Brain microvascular endothelial cell (primary cell): ENCODE measurements at places on chromosomes 7 and 10.

DNA sequence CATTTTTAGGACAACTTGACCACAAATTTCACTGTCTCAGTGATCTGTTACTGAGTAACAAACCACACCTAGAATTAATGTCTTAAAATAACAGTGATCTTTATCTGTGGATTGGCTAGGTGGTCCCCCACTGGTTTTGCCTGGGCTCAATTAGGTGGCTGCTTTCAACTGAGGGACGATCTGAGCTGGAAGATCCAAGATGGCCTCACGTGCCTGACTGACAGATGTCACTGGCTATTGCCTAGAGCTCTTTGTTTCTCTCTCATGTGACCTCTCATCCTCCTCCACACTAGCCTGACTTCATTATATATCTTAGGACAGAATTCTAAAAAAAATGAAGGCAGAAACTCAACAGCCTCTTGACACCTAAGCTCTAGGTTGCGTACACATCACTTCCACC, 59.7 kb downstream of the HACD1 start:
- DNase-seq: no peak

- DNase-seq: peak; percentile 11
Measured at GRCh38 chr10:62638062-62638477, 166.4 kb upstream of the ADO start.

- DNase-seq: no peak
Measured at GRCh38 chr10:117675514-117676055, 133.0 kb downstream of the EMX2 start.

DNA sequence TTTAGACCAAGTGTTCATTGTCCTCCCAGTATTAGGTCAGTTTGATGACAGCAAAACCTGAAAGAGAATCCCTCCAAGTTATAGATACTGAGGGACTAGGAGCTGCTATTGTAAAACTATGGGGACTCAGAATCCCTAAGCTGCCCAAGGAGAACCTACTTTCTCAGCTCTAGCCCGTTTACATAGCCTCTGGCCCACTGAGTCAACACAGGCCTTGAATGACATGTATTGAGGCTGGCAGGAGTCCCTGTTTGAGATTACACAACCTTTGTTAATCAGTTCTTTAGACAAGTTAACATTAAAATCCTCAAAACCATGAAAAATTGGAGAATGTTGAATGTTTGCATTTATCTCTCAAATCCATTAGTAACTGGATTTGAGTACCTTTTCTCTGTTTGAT, 1079.0 kb downstream of the KCNMA1 start:
- peak; percentile 52 for DNase-seq

DNA sequence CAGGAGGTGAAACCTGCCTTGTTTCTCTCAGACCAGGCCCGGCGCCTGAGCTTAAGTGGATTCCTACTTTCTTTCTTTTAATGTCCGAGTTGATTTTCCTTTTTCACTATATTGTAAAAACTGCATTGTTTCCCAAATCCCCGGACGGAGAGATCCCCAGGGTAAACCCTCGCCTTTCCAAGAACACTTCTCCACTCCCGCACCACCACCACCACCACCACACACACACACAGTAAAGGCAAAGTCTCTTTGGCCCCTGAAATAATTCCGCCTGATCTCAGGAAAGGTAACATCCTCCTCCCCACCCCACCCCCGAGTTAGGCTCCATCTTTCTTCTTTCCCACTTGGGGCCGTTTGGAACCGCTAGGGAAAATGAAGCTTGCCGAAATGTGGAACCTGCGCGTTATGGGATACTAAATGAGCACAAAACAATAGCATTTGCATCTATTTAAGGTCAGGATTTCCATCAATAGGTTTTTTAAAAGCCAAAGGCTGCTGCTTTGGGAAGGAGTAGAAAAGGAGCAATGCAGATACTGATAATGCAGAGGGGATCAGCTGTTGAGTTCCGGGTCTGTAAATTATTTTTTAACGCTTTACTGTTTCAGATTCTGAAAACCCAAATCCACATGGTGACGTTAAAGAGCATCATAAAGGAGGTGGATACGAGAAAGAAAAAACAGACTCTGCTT, 2.5 kb downstream of the HPSE2 start:
- no peak for DNase-seq
